ENCODE measurements at places on chromosomes 5 and 9. TPM values are rescaled to one million over a fixed set of nuclear protein-coding genes. Genes with fewer than 3 reads are reported as not detected.
A peak's percentile ranks its signal among the peaks of the same experiment; 100 is the strongest.

GRCh38 chr5:25005431-25005830 is 360.7 kb upstream of the CDH10 start:
- no peak for DNase-seq

ZFP2 gene
- total RNA-seq, result 0.75 TPM

LCN10 gene
- not detected for total RNA-seq

DOCK8 gene
- 1.3 TPM for total RNA-seq

LTC4S gene
- total RNA-seq, result 0.95 TPM

DNA sequence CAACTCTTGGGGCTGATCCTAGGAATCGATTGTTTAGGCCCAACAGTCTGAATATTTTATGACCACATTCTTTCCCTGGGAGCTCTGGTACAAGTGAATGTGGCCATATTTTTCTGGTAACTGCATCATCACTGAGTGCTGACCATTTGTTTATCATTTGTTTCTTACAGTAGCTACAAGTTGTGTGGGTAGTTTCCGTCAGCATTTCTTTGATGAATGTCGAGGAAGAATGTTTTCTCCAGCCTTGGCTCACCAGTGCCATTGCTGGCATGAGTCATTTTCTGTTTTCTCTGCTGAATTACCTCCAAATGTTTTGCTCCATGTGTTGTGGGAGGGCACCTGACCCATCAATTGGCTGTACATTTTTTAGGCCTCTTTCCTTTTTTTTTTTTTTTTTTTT is 14.1 kb upstream of the CARD19 start:
- DNase-seq, result no peak

IL33 gene
- 13.8 TPM for total RNA-seq

- no peak for DNase-seq
Measured at GRCh38 chr9:72894342-72894741, 58.5 kb downstream of the ALDH1A1 start.

FAM78A gene
- total RNA-seq, result 26.6 TPM

- no peak for DNase-seq
Measured at GRCh38 chr9:2059274-2059929, 44.3 kb downstream of the SMARCA2 start.

GRCh38 chr9:9792144-9792857 is 820.5 kb downstream of the PTPRD start:
- no peak for DNase-seq

ACOT12 gene
- total RNA-seq, result not detected

GRCh38 chr9:60545346-60545877 is 368.8 kb upstream of the SPATA31A5 start:
- no peak for DNase-seq

- DNase-seq, result no peak
Measured at GRCh38 chr5:72854419-72854818, 38.0 kb downstream of the TNPO1 start.

DNA sequence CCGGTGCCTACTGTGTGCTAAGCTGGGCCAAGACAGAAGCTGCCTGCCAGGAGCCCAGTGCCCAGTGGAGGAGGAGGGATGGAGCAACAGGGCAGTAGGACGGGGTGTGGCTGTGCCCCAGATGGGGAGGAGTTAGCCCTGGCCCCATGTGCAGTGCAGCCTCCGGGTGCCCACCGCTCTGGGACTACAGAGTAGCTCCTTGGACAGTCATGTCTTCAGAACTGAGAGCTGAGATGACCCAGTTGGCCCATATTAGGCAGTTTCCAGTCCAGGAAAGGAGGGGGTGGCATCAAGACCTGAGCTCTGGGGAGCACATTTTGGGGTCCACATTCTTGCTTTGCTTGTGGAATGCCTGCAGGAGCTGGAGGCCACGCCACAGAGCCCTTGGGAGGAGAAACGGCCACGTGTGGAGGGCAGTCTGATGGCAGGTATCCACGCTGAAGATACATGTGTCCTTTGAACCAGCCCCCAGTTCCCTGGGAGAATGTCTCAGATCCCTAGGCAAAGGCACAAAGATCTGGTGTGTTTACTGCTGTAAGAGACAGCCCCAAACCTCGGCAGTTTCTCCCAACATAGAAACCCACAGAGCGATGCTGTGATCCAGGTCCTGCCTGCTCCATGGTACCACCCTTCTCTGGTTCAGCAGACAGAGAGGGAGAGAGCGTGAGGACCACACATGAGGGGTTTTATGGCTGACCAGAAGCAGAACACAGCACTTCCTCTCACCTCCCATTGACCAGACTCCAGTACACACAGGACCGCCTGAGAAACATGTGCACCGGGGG is 46.8 kb upstream of the FCN1 start:
- no peak for DNase-seq

- DNase-seq, result no peak
Measured at GRCh38 chr5:112869948-112870347, 8.9 kb downstream of the SRP19 start.

B4GALT1 gene
- 65.6 TPM for total RNA-seq

- peak; percentile 10 for DNase-seq
Measured at GRCh38 chr5:169296419-169297143, 4.4 kb downstream of the SLIT3 start.

DNA sequence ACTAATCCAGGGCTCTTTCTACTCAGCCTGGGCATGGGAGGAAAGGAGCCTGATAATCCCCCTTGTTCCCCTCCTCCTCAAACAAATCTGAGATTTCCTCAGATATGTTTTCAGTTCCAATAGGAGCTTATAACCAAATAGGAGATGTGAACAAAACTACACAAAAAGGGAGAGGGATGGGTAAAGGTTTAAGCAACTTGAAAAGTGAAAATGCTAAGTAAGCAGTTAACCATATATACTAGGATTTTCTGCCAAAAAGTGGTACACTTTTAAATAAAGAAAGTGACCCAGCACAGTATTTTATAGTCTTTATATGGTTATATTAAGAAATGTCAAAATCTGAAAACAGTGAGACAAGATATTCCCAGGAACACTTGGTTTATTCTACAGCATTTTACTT is 275.7 kb downstream of the BNC2 start:
- no peak for DNase-seq

PCDHB15 gene
- total RNA-seq, result 0.55 TPM

DNA sequence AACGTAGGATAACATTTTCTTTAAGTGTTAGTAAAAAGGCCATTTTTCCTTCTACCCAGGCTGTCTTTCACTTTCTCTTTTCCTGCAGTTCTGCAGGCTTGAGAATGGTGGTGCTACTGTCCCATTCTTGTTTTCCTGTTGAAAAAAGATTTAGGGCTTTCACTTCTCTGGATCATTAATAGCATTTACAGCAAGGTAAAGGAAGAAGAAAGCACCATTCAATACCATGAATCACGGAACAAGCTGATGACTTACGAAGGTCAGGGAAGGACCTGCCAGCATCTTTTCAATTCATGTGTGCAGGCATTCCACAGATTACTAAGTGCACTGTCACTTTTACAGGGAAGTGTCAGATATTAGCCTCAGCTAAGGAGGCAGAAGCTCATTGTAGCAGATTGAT is 292.8 kb downstream of the YTHDC2 start:
- DNase-seq, result peak; percentile 71

DNA sequence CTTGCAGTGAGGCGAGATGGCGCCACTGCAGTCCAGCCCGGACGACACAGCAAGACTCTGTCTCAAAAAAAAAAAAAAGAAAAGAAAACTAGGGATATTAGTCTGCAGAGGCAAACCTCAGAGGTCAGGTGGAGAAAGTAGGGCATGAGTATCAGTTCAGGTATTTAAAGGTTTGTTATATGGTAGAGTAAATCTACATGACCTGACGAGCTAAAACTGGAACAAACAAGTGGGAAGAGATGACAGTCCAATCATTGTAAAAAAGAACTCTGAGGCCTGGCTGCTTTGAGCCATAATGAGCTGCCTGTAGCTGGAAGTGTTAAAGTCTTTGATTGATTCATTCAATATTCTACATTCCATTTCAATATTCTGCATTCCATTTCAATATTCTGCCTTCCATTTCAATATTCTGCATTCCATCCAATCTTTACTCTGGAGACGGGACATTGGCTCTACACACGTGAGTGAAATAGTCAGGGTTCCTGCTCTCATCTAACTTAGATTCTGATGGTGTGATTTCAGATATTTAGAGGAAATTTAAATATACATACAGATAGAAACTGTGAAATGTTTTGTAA is 28.9 kb upstream of the GRAMD2B start:
- DNase-seq, result no peak

GRCh38 chr5:152271420-152271819 is 133.7 kb downstream of the NMUR2 start:
- no peak for DNase-seq

CDC20B gene
- total RNA-seq, result 0.14 TPM

C1QTNF2 gene
- total RNA-seq, result not detected

All from endothelial cell of umbilical vein (primary cell).